Cortex of kidney (tissue), 1 donor: ENCODE measurements at places on chromosomes 12 and 14.

GRCh38 chr12:52585066-52585465 lies 11.4 kb upstream of the KRT74 start:
- no peak for DNase-seq

- no peak for DNase-seq
These were observed 58.3 kb downstream of the VCPKMT start for GRCh38 chr14:50058113-50058512.

GRCh38 chr12:1680804-1681492 lies 9.9 kb upstream of the ADIPOR2 start:
- DNase-seq = no peak

- no peak for DNase-seq
These were observed 66.4 kb downstream of the CHST11 start for GRCh38 chr12:104522985-104523722.

DNA sequence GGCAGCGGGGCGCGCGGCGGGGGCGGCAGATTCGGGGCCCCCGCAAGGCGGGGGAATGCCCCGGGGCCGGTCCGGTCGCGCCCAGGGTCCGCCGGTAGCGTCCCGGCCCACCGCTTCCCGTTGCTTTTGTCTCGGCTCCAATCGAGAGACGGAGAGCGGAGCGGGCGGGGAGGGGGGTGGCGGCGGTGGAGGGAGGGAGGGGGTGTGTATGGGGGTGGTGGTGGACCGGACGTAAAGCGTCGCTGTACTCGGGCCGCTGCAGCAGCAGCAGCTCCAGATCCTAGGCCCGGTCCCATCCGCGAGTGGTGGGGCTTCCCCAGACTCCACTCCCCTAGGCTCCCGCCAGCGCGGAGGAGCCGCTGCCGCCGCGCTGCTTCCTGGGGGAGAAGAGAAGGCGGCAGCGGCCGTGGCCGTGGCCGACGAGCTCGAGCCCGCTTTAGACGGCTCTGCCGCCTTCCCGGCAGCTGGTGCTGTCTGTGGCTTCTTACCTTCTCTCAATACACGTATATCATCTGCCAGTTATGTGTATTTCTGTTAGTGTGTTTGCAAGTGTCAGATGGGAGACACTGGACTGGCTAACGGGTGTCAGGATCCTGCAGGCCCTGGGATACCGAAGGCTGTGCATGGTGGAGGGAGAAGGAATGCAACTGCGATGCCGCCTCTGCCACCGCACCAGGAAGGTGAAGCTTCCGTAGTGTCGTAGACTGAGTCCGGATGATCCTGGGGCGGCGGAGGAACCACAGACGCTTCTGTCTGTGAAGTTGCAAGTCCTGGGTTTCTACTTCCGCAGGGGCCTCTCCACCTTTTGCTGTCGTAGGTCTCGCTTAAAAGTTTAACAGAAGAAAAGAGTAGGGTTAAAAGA lies 508 bp downstream of the CNOT2 start:
- DNase-seq = no peak
